Activated T-cell treated with anti-CD3 and anti-CD28 coated beads for 1 hour (primary cell): ENCODE measurements at places on chromosomes 11 and 22.

DNA sequence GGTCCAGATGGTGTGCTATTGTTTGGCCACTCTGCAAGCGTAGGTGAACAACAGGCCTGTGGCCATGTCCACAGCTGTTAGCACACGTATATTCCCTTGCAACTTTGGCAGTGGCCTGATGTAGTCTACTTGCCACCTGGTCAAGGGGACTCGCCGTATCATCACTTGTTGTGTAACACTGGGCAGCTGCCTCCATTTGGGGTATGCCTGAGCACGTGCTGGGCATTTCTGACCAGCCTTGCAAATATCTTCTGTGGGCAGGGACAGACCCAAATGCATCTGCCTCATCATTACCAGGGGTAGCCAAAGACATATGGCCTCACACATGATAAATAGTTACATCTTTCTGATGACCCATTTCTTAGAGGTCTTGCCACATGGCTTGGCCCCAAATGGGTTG is 434.2 kb downstream of the DYNC2H1 start:
- DNase-seq = no peak

- no peak for DNase-seq
Observed at GRCh38 chr11:93504110-93505095, 38.8 kb downstream of the SMCO4 start.

GRCh38 chr11:125951731-125952130 is 5.9 kb downstream of the VSIG10L2 start:
- DNase-seq = no peak

DNA sequence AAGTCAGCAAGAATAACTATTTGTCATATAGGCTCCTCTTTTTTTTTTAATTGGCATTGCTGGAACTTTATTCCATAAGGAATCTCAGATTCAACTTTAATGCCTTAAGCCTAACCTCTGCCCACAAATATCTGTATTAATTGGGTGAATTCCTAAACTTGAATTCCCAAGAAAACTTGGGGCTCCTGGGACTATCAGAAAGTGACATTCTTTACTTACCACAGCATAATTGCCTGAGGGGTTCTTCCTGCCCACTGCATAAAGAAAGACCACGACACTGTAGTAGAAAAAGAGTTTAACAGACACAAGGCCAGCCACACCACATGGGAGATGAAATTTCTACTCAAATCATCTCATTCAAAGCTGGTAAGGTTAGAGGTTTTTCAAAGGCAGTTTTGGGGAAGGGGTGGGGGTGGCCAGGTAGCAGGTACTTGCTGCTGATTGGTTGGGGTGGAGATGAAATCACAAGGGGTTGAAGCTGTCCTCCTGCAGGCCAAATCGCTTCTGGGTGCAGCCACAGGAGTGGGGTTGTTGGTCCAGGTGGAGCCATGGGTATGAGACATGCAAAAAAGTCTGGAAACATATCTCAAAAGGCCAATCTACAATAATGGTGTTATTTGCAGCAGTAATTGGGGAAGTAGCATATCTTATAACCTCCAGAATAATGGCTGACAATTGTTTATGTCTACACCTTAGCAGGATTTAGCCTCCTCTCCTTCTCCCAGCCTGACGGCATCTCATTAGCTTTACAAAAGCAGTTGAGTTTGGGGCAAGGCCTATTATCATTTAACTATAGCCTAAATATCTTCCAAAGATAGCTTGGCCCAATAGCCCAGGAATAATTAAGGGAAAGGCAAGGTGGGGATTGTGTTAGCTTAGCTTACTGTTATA is 4.8 kb upstream of the NLRP10 start:
- no peak for DNase-seq

GRCh38 chr22:17746916-17747315 is 27.4 kb downstream of the BID start:
- no peak for DNase-seq

DNA sequence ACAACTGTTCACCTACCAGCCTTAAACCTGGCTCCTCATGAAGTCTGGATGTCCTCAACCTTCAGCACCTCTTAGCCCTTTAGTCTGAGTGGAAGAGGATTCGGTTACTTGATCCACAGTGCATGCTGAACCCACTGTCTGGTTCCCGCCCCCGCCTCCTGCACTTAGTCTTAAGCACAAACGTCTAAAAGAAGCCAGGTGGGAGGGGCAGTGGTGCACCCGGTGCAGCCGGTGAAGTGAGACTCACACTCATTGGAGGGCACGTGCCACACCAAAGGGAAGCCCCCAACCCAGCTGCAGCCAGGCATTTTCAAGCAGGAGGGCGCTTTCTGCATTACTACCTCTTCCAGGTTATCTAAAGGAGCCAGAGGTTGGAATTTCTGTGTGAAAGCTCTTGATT is 146.8 kb downstream of the COMMD9 start:
- no peak for DNase-seq

DNA sequence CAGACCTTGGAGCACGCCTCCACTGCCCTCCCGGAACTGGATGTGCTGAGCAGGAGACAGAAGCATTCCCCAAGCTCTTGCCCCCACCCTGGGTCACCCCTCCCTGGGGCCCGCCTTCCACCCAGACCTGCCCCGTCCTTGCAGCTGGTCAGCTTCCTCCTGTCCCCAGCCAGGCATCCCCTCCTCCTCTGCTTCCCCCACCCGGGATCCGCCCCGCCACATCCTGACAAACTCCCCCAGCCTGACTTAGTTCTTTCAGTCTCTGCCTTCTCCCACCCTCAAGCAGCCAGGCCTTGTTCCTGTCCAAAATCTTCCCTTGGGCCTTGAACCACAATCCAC is 1.1 kb upstream of the PLXNB2 start:
- DNase-seq = no peak

DNA sequence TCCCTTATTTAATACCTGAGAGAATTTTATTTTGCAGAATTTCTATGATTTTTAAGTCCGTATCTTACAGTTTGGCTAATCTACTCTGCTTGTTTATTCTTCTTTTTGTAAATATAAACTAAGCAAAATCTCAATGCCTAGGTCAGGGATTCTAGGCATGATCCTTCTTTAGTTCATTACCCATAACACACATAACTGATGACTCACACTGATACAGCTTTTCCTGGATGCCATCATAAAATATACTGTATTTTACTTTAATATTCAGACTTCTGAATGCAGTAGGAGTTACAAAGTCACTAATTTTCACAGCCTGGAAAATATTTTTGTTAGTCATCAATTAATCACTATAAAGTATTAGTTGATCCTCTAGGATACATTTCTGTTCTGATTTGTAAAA is 898.2 kb upstream of the RAG2 start:
- DNase-seq = no peak

DNA sequence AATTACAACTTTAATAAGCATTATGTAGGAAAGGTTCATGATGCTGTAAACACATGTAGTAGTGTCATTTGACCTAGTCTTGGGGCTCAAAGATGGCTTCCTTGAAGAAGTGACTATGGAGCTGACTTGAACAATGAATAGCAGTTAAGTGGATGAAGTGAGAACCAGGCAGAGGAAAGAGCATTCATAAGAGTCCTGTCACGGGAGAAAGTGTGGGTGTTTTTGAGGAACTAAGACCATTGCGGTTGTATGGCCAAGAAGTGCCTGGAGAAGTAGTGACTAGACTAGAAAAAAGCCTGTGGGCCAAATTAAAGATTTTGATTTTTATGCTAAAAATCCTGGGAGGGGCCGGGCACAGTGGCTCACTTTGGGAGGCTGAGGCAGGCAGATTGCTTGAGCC is 7.2 kb upstream of the IL18BP start:
- no peak for DNase-seq

- no peak for DNase-seq
Observed at GRCh38 chr11:116774661-116775060, 1.9 kb upstream of the BUD13 start.

GRCh38 chr11:18844753-18845367 is 53.3 kb upstream of the PTPN5 start:
- DNase-seq = no peak

- DNase-seq = no peak
Observed at GRCh38 chr11:134882141-134882540, 470.1 kb upstream of the B3GAT1 start.

DNA sequence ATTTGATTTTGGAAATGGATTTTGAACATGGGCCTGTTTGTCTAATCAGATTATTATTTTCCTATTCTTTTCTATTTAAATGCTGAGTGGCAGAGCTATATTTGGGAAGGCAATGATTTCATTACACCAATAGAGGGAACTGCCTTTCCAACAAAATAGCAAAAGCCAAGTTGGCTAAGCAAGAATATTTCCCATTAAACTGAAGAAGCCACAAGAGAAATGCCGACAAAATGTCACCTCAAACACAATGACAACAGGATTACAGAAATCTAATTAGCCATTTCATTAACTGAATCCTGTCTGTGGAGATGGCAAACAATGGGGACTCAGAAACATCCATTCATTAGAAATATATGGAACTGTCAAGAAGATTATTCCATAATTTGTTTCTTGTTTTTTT is 1593.1 kb upstream of the RAG2 start:
- DNase-seq = no peak

DNA sequence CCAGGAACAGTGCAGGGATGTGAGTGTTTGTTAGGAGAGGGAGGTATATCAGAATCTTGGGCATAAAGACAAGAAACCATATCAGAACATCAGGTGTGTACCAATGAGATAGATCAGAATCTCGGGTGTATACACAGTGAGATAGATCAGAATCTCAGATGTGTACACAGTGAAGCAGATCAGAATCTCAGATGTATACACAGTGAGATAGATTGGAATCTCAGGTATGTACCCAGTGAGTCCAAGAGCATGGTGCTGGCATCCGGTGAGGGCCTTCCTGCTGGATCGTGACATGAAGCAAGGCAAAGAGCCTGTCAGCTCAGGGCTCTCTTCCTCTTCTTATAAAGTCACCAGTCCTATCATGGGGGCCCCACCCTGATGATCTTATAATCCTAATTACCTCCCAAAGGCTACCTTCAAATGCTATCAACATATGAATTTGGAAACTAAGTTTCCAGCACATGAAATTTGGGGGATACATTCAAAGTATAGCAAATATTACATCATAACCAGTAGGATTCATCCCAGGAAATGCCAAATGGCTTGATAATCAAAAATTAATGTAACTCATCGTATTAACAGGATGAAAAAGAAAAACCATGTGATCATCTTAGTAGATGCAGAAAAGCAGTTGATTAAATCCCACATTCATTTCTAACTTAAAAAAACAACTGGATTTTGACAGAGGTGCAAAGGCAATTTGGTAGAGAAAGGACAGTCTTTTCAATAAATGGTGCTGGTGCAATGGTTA is 28.6 kb downstream of the PPARA start:
- no peak for DNase-seq

DNA sequence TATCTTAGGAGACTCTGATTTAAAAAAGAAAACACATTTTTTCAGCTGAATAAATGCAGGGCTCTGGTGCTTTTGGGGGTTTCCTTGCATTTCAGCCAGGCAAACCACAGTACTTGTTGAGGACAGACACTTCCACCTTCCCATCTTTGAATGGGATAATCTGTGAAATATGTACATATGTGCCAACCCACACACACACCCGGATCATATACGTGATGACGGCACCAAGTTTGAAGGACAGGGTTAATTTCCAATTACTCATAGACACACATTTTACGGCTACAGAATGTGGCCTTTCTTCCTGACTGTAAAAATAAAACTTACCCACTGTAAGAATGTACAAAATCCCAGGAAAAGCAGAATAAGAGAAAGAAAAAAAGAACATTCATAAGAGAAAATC is 104.4 kb downstream of the MPPED2 start:
- no peak for DNase-seq

- DNase-seq = no peak
Observed at GRCh38 chr22:45887202-45888131, 89.5 kb downstream of the WNT7B start.

DNA sequence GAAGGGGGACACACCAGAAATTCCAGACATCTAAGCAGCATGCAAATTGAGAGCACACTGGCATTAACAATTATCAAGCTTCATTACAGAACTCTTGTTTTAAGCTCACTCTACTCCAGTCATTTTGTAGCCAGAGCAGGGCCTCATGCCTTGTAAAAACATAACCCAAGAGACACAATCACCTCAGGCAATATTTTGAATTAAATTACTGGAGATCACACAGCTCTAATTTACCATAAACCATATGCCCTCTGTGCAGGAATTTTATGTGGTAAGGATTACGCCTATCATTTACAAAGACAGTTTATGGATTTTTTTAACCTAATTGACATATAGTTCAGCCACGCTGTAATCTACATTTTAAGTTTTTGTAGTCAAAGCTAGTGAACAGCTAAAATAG is 414.1 kb upstream of the DDI1 start:
- no peak for DNase-seq

- DNase-seq = no peak
Observed at GRCh38 chr11:68186061-68186460, 27.0 kb downstream of the KMT5B start.

DNA sequence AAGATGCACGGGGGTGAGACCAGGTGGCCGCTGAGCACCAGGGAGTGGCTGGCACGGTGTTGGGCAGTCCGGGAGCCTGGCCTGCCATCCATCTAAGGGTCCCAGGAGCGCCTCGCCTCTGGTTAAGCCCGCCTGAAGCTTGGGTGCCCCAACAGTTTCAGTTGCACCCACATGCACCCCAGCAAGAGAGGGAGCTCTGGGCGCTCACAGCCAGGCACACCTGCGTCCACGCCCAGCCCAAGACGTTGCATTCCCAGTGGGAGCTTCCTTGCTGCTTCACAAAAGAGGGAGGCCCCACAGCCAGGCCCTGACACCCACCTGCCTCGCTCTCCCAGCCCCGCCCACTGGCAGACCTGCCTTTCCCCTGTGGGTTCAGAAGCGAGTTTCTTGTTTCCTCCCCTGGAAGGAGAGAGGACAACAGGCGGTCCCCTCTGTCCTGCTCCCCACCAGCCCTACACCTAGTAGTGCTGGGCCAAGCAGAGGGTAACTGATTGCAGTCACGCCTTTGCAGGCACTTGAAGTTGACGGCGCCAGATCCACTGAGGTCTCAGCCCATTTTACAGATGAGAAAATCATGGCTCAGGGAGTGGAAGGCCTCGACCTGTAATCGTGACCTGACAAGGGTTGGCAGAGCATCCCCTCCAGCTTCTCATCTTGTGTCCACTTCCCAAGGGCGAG is 35.4 kb downstream of the OSBPL5 start:
- no peak for DNase-seq

GRCh38 chr22:48236261-48236660 is 1473.8 kb downstream of the TBC1D22A start:
- DNase-seq = no peak

DNA sequence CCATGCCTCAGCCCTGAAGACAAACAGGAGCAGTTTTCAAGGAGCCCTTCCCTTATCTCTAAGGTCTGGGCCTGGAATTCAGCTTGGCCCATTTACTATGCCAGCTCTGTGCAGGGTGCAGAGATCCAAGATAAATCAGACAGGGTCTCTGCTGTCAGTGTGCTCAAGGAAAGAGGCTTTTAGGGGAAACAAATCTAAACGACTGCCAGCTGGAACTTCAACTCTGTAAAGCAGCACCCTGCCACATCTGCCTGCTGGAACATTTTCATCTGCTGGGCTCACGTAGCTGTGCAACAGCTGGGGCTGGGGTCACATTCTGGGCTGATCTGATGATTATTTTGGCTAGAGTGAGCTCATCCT is 19.8 kb upstream of the EHF start:
- no peak for DNase-seq

DNA sequence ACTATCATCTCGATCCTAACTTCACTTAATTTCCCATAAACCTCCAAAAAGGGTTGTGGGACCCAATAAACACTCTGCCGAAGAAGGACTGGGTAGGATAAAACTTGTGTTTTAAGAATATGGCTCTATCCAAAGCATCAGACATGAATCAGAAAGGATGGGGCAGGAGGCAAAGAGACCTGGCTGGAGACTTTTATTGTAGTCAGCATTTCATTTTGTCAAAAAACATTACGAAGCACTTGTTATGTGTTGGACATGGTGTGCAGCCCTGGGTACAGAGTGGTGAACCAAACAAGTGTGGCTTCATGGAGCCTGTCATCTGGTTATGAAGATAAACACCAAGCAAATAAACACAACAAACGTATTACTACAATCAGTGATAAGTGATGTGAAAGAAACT is 17.3 kb downstream of the IL10RA start:
- DNase-seq = no peak
